Inflammatory macrophage (primary cell): ENCODE measurements at places on chromosomes 6 and 20.

GRCh38 chr6:109706513-109706912 is 15.4 kb downstream of the FIG4 start:
- no peak for DNase-seq

- no peak for DNase-seq
Measured at GRCh38 chr6:22350109-22350508, 53.3 kb upstream of the PRL start.

- DNase-seq: no peak
Measured at GRCh38 chr6:55897346-55897745, 22.0 kb upstream of the BMP5 start.

GRCh38 chr20:25203871-25204320 is 8.4 kb downstream of the ENTPD6 start:
- peak; percentile 52 for DNase-seq

DNA sequence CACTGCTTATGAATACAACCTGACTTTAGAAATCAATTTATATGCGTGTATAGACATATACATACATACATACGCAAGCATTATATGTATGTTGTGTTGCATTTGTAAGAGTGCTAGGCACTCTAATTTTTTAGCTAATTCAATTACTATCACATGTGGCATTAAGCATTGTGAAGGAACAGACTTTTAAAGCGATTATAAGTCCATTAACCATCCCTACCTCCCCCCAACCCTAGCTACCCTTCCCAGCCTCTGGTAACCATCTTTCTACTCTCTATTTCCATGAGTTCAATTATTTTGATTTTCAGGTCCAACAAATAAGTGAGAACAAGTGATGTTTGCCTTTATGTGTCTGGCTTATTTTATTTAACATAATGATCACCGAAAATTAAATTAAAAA is 453.8 kb downstream of the DOK5 start:
- DNase-seq: no peak

GRCh38 chr6:128882560-128882959 is 378 bp upstream of the LAMA2 start:
- DNase-seq: no peak

DNA sequence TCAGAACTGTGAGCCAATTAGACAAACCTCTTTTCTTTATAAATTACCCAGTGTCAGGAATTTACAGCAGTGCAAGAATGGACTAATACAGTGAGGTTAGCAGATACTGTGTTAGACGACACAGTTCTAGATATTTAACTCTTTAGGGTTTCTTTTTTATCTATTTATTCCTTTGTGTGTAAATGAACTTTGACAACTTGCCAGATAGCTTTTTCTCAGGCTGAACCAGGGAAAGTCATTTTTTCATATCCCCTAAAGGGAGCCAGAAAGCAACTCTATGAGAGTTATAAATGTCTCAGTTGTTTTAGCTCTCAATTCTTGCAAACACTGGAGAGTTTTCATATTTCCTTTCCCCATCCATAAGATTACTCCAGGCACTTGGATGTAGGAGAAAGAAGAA is 277.3 kb downstream of the PHF3 start:
- no peak for DNase-seq

DNA sequence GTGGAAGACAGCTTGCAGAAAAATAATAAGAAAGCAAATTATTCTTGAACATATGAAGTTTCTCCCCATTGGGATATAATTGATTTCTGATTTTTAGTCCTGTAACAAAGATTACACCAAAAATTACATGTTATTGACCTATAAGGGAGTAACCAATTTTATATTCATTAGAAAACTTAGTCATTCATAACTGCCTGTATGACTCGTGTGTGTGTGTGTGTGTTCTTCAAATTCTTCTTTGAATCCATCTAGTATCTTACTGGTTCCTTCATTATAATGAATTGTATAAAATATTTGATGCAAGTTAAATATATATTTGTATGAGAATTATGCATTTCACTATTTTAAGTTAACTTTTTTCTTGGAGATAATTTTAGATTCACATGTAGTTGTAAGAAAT is 310.4 kb downstream of the HAO1 start:
- no peak for DNase-seq

DNA sequence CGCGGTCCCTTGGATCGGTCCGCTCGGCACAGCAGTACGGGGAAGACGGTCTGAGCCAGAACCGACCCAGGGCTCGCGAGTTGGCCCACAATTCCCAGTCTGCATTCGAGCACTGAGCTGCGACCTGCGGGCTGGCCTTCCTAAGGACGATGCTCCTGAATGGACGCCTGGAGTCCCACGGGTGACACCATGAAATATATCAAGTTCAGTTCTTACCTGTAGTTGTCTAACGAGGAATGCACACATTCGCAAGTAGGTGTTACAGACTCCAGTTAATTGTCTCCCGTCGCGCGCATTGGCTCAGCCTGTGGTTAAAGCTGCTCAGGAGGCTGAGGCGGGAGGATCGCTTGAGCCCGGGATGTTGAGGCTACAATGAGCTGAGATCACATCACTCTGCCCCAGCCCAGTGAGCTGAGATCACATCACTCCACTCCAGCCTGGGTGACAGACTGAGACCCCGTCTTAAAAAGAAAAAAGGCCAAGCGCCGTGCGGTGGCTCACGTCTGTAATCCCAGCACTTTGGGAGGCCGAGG is 802 bp downstream of the PEX7 start:
- no peak for DNase-seq

DNA sequence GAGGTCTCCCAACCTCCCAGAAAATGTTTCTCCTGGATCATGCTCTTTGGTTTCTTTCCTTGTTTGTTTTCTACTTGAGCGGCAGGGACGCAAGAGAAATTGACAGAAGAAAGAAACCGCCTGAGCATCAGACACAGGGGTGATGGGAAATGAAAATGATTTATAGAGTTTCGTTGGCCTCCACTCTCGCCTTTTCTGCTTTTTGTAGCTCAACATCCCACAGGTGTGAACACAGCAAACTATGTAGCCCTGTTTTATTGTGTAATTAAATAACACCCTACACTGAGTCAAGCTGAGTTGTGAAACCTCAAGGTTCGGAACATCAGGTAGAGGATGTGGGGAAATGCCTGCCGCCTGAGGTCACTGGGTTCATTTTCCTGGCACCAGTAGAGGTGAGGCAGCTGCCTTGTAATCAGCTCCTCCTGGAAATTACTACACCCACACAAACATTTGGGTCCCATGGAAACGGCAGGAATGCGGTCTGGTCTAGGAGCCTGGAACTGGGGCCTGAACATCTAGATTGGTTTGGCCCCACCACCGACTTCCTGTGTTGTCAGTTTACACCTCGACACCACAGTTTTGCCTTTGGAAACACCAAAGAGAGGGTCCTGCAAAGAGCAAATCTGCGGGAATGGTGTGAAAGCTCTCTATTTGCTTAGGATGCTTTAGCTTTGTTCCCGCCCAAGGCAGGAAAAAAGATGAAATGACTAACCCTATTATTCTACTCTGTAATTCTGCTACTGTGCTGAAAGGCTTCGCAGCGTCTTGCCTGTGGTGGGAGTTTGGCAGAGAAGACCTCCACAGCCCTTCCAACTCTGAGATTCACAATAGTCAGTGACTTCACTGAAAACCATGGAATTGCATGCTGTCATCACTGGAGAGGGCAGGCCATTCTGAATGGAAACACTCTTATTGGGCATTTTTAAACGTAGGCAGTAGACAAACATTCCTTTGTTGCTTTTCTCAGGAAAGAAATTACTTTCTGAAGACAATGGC is 53.0 kb downstream of the ADAT2 start:
- DNase-seq: no peak

DNA sequence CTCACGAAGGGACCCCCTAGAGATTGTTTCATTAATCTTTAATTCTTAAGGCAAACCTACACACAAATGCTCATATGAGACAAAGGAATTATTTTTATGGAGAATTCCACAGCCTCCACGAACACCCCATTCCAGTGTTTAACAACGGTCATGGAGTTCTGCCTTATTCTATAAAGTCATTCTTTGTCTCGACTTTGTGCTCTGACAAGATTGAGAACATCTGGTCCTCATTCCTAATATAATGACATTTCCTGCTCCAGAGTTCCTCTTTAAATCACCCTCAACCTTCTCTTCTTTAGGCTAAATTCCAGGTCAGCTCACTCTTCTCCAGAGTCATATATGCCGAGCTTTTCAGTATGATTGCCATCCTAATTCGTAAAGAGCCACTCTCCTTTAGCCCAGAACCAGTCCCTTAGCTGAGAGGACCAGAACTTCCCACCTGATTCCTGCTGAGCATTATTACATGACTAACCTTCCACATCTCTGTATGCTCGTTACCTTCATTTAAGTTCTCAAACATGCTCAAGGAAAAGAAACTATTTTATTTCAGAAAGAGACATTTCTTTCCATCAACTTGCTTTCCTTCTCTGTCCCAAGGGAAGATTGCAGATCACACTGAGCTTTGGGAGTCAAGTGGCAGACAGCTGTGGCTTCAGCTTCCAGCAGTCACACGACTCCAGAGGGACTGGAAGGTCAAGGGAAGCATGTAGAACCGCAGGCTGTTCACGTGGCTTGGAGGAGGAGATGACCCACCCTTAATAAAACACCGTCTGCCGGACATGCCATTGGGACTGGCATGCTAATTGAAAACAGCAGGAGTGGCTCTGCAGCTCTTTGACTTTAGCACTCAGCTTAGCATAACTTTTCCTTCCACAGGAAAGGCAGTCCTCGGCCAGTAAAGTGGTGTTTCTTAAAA is 467.1 kb upstream of the HSF2 start:
- no peak for DNase-seq

DNA sequence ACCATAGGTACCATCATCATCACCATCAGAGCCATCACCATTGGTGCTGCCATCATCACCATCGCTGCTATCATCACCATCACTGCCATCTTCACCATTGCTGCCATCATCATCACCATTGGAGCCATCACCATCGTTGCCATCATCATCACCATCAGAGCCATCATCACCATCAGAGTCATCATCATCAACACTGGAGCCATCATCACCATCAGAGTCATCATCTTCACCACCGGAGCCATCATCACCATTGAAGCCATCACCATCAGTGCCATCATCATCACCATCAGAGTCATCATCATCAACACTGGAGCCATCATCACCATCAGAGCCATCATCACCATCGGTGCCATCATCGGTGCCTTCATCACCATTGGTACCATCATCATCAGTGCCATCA is 338.7 kb downstream of the TAF4 start:
- DNase-seq: no peak

DNA sequence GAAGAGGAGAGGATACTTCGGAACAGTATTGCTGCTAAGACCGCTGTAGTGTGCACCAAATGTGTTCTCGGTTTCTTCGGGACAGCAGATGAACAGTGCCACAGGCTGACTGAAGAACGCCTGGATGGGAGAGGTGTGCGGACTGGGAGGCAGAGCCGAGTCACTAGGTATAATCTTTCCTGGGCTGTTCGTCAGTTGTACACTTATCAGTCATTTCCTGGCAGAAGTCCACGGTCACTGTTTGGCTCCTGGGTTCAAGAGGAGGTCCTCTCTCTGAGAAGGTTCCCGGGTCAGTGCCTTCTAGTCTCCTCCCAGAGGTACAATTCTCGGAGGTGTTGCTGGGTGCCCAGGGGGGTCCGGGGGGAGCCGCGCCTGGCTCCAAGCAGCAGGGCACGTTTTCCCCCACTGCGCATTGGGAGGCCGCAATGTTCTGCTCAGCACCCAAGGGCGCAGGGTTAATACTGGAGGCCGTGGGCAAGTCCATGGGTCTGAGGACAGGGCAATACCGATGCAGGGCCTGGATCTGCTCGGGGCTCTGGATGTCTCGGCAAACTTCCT is 38.1 kb downstream of the GJA10 start:
- no peak for DNase-seq

DNA sequence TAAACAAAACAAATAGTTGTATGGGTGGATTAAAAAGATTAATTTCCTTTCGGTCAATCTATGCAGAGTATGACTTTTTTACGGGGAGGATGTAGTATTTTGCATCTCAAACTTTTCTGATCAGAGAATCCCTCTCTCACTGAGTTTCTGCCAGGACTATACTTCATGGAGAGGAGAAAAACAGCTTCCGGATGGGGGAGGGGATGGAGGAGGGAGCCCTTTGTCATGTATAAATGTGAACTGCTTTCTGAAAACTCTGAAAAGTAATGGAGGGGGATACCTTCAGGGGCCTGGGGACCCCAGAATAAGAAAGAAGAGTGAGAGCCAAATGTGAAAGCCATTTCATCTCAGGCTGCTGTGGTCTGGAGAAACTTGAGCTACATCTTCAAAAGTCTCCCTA is 173.1 kb upstream of the KCNK16 start:
- no peak for DNase-seq

- DNase-seq: no peak
Measured at GRCh38 chr20:31918466-31919105, 33.3 kb downstream of the PDRG1 start.

DNA sequence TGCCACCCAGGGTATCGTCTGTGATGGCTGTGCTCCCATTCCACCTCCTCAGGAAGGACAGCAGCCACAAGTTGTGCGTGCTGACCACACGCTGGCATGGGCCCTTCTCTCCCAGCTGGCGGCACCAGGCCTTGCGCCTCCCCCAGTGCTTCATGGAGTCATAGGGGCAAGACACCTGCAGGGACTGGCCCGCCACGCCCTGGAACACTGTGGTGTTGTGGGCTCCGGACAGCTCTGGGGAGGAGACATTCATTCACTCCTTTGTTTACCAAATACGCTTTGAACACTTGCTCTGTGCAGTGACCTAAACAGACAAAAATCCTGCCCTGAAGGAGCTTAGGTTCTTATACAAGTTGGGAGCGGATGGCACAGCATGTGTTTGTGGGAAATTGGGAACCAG is 1.5 kb downstream of the TREM2 start:
- no peak for DNase-seq

GRCh38 chr6:148990403-148990802 is 243.6 kb downstream of the UST start:
- no peak for DNase-seq

- no peak for DNase-seq
Measured at GRCh38 chr6:134477991-134478635, 160.2 kb upstream of the SGK1 start.

DNA sequence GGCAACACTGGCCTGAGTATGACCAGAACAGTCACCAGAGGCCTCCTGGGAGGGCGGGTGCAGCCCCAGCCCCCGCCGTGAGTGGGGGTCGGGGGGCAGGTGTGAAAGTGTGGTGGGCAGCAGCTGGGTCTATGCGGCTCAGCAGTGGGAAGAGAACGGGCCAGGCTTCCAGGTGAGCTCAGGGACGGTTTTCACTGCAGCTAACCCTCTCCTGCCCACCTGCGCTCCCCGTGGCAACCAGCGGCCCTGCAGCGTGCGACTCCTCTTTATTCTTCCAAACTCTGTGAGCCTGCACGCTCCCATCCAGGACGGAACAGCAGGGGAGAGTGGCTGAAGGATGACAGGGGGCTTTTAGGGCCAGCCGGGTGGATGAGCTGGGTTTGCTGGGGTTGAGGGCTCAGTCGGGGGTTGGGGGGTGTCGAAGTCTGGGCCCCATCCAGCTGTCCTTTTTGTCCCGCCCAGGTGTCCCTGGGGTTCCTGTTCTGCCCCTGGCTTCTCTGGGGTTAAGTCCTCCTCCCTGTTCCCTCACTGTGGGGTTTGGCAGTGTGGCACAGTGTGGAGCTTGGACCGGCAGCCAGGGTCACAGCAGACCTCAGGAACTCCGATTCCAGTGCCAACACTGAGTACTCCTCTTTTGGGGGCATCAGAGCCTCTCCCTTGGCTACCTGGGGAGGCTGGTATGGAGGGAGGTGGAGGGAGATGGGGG is 859 bp upstream of the BIRC7 start:
- no peak for DNase-seq

- DNase-seq: no peak
Measured at GRCh38 chr6:109853951-109854350, 124.2 kb upstream of the GPR6 start.
